GM23248 (cell line): ENCODE measurements at places on chromosomes 3 and 15.

- DNase-seq, result no peak
Observed at GRCh38 chr15:88489321-88489720, 21.8 kb downstream of the MRPS11 start.

GRCh38 chr15:78243058-78243457 lies 8.7 kb upstream of the ACSBG1 start:
- no peak for DNase-seq

DNA sequence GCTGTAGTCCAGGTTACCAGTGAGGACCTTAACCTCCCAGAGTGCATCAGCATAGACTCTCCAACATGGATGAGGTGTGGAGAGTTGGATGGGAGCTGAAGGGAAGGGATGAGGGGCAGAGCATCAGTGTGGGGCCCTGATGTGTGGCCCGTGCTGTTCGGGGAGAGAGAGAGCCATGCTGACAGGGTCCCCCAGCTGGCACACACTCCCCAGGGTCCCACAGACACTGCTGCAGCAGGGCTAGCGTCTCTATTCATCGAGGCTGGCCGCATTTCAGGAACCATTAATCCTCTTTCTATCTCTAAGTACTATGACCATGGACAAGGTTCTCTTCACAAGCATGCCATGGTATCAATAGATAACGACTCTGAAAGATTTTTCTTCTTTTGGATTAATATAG lies 85.9 kb upstream of the PLXNA1 start:
- DNase-seq, result no peak

- peak; percentile 49 for DNase-seq
Observed at GRCh38 chr3:131728898-131729642, 226.3 kb upstream of the MRPL3 start.

- no peak for DNase-seq
Observed at GRCh38 chr15:41854443-41854842, 15.8 kb downstream of the PLA2G4B start.

- DNase-seq, result no peak
Observed at GRCh38 chr15:96695426-96695825, 364.9 kb downstream of the NR2F2 start.

DNA sequence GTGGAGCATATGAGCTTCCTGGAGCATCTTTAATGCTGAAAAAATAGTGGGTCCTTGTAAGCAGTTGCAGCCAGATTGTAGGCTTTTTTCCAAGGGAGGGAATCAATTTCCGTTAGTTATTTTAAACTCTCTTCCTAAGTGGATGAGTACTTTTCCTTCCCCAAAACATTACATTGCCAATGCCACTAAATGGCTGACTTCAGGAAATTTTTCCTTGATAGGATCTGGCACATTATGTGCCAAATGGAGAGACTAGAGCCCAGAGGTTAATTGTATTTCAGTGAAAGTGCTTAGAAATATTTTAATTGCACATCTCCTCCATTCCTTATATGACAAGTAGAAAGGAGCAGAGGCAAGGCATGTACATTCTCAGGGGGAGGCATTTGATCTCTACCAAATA lies 83.5 kb downstream of the TNFAIP8L3 start:
- no peak for DNase-seq

GRCh38 chr3:102530415-102531181 lies 95.8 kb downstream of the ZPLD1 start:
- peak; percentile 40 for DNase-seq

DNA sequence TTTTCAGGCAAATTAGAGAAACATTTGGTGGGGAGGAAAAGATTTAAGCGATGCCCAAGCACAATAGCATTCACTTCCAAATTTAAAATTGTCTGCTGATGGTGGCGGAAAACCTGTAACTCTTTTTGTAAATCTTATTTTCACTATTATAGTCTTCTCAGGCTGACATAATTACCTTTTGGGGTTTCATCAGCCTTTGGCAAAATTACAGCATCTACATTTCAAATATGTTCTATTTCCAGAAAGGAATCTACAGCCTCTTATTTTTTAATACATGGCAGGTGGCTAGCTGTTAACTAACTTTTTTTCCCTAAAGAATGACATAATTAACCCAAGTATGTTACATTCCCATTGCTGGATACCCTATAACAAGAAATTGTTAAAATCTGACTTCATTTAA lies 391.5 kb upstream of the CCDC54 start:
- DNase-seq, result no peak

GRCh38 chr15:50800715-50801114 lies 35.2 kb upstream of the SPPL2A start:
- no peak for DNase-seq

DNA sequence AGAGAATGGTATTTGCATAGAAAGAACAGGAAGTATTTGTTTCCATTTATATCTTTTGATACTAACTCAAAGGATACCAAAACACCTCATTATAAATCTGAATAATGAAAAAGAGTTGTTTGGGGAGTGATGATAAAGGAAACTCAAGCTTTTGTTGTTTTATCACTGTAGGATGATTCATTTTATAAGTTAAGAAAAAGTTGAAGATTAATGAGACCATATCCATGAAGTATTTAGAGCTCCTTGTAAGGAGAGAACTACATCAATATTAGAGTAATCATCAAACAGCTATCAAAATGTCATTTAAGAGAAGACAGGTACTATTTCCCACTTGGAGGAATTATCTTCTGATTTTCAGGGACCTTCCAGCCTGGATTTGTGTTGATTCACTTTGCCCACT lies 92.5 kb downstream of the EPHB1 start:
- DNase-seq, result no peak

DNA sequence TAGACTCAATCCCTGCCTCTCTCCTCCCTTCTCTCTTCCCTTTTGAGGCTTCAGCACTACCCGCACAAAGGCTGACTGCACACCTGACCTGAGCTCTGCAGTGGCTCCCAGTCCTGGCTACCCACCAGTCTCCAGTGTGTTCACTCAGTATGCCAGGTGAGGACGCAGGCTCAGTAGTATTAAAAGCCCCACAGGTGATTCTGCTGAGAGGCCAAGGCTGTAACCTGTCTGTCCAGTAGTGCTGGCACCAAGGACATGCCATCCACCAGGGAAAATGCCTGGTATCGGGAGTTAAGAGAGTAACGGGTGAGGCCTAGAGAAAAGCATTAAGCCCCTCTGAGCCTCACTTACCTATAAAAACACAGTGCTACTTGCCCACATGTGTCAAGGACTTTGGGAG lies 20.9 kb downstream of the FYCO1 start:
- DNase-seq, result no peak

- peak; percentile 69 for DNase-seq
Observed at GRCh38 chr3:63940389-63940757, 28.2 kb upstream of the SCAANT1 start.

DNA sequence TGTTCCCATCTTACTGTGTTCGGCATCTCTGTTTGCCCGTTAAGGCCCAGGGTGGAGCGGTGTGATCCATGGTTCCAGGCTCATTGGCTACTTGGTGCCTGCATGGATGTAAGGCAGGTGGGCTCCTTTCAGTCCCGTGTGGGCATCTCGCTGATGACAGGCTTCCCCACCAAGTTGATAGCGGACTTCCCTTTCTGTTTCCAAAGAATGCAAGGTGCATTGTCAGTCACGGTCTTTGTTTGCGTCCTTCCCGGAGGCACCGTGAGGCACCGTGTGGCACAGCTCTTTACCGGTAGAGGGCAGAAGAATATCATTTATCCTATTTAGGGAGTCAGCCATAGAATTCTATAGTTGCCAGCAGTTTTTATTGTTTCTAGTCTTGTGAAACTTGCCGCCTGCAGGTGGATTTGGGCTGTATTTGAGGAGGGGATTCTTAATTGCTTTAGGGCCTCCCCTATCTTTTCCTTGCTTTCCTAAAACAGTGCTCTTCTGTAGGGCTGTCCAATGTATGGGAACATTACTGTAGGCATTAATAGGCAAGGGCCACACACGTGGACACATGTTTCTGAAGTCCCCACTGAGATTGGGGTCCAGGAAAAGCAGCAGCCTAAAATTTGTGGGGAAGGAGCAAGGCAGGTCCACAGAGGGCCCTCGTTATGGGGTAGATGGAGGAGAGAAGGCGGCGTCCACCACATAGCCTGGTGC lies 244.1 kb downstream of the SLCO3A1 start:
- DNase-seq, result peak; percentile 77

- no peak for DNase-seq
Observed at GRCh38 chr3:54536450-54536849, 391.4 kb downstream of the LRTM1 start.

DNA sequence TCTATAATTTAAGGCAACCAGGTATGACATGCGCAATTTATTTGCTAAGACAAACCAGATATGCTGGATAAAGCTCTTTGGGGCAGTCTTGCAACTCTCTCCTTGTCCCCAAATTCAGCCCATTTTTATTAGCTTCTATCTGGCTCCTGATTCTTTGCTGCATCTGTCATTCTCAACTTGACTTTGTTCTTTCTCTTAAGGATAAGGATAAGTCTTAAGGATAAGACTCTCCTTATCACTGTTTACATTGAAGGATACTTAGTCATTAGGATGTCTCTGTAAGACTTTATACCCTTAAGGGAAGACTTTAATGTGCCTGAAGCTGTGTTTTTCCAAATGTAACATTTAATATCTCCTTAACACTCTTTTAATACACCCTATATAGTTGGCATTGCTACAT lies 49.2 kb downstream of the ALCAM start:
- DNase-seq, result no peak

- DNase-seq, result peak; percentile 79
Observed at GRCh38 chr3:172089250-172089649, 49.9 kb downstream of the FNDC3B start.

DNA sequence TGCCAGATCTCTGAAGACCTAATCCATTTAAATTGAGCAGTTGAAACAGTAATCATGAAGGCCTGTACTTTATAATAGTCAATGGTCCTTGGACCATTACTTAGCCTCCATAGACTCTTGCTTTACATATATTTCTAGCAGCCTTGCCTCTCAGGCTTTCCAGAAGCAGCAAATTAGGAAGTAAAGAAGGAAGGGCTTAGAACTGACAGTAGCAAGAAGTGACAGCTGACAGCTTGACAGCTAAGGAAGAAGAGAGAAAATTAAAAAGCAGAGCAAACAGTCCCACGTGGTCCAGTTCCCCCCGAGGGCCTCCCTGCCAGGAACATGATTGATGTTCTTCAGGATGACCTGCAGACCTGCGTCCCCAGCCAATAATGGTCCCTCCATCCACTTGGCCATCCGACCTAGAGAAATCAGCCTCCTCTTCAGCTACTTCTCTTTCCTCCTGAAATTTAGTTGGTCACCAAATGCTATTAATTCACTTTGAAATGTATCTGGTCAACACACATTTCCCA lies 15.0 kb upstream of the PSMD6 start:
- DNase-seq, result no peak

GRCh38 chr15:98853161-98853560 lies 154.4 kb downstream of the PGPEP1L start:
- DNase-seq, result peak; percentile 92

GRCh38 chr3:157026091-157026490 lies 133.9 kb downstream of the CCNL1 start:
- no peak for DNase-seq

DNA sequence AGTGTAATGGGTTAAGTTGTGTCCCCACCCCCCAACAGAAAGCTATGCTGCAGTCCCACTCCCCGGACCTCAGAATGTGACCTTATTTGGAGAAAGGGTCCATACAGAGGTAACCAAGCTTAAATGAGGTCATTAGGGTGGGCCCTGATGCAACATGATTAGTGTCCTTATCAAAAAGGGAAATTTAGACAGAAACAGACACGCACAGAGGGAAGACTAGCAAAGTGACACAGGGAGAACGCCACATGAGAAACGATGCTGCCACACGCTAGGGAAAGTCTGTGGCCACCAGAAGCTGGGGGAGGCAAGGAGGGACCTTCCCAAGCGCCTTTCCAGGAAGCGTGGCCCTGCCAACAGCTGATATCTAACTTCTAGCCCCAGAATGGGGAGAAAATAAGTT lies 65.4 kb downstream of the RPN1 start:
- no peak for DNase-seq

DNA sequence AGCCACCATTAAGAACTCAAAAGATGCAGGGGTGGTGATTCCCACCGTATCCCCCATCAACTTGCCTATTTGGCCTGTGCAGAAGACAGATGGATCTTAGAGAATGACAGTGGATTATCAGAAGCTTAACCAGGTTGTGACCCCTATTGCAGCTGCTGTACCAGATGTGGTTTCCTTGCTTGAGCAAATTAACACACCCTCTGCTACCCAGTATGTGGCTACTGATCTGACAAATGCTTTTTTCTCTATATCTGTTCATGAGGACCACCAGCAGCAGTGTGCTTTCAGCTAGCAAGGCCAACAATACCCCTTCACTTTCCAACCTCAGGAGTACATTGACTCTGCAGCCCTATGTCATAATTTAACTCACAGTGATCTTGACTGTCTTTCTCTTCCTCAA lies 8.6 kb upstream of the MCF2L2 start:
- DNase-seq, result no peak

- peak; percentile 63 for DNase-seq
Observed at GRCh38 chr3:49013738-49014660, 4.4 kb downstream of the DALRD3 start.

DNA sequence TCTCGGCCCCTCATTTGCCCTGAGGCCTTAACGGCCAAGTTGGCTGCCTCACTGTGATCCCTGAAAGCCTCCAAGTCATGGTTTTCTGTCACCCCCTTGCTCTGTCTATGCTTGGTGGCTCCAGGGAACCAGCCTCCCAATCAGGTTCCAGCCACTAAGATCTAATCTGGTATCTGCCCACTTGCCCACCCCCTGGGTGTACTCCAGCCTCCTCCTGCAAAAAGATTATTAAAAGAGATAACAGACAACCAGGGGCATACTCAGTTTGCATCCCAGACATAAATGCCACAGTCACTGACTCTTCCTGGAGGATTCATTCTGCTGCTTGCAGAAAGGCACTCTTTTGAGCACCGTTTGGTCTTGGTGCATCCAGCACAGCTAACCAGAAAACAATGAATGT lies 103.9 kb downstream of the NTRK3 start:
- DNase-seq, result no peak

DNA sequence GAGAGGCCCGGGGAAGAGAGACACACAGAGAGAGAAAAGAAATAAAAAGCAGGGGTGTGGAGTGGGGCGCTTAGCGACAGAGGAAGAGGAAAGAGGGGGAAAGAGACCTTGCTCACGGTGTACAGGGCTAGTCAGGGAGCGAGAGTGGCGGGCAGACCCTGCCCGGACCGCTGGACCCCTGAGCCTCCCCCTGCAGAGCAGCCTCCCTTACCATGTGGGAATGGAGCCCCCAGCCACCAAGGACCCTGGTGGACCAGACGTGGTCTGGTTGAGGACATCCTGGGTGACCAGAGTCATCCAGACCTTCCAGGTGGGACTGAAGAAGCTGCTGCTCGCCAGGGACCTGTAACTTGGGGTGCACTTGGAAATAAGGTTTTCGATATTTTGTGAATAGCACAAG lies 129.6 kb downstream of the CHSY1 start:
- no peak for DNase-seq

- no peak for DNase-seq
Observed at GRCh38 chr3:114308377-114308776, 14.5 kb downstream of the TIGIT start.

- DNase-seq, result no peak
Observed at GRCh38 chr3:133037436-133037835, 755 bp upstream of the TMEM108 start.
